Spleen (tissue), 13 donors: ENCODE measurements at places on chromosomes 7 and 10.

- DNase-seq, result no peak
These were observed 27.0 kb downstream of the RPP38 start for GRCh38 chr10:15124190-15124589.

GRCh38 chr10:124977648-124978375 lies 35.9 kb downstream of the ZRANB1 start:
- no peak for DNase-seq

DNA sequence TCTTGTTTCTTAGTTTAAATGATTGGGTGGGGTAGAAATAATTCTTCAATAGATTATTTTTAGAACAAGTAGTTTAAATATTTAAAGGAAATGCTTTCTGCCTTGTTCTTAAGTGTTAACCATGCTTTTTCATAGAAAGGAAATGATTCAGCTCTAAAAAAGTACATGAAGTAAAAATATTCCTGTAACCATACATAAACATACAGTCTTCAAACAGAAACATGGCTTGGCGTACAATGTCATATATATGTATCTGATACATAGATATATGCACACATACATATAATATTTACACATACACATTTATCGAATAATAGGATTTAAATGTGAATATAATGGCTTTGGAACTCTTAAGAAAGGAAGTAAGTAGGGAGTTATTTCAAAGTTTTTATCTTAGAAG lies 84.4 kb downstream of the RUNDC3B start:
- no peak for DNase-seq

DNA sequence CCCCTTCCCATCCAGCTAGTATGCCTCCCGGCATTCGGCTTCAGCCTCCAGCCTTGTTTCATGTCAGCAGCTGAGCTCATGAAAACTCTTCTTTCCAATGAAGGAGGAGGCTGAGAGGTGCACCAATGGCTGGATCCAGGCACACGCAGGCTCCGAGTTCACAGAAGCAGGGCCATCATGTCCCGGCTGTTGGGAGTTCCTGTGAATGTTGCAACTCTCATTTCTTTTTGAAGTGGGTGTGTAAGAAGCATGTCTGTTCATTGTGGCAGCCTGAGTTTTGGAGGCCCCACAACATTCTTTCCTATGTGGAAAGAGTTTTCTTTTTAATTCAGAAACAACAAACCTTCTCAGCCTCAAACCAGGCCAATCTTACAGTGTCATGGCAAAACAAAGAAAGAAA lies 89.7 kb downstream of the PTPRE start:
- no peak for DNase-seq

GRCh38 chr10:14699482-14699881 lies 75.2 kb downstream of the FAM107B start:
- DNase-seq, result no peak

GRCh38 chr10:48697821-48698764 lies 13.4 kb downstream of the WDFY4 start:
- no peak for DNase-seq

GRCh38 chr7:34187798-34188307 lies 282.5 kb downstream of the BMPER start:
- no peak for DNase-seq

DNA sequence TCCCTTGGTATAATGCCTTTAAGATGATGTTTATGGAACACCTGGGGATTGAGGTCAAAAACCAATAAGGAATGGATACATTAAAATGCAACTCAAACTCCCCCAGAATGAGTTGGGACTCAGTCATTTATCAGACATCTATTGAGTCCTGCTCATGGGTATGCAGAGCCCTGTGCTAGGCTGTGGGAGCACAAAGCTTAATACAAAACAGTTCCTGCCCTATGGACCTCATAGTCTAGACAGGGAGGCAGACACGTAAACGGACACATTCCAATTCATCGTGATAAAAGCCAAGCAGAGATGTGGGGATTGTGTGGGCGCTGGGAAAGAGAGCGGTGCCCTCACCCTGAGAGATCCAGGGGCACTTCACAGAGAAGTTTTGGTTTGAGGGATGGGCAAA lies 181.7 kb downstream of the PTEN start:
- no peak for DNase-seq

DNA sequence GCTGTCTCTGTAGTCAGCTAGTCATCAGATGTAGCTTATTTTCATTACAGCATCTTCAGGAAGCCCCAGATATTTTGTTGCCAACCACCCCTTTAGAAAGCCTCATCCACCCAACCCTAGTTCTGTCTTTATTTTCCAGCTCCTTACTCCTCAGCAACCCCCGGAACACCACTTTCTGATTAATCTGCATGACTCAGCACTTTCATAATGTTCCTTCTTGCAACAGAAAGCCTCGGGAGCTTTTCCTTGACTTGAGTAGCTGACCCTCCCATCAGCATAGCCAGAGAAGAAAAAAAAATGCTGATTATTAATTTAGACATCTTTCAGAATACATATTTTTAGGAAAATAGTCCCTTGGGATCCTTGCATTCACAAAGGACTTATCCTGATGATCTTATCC lies 244.0 kb upstream of the CXCL12 start:
- DNase-seq, result no peak

DNA sequence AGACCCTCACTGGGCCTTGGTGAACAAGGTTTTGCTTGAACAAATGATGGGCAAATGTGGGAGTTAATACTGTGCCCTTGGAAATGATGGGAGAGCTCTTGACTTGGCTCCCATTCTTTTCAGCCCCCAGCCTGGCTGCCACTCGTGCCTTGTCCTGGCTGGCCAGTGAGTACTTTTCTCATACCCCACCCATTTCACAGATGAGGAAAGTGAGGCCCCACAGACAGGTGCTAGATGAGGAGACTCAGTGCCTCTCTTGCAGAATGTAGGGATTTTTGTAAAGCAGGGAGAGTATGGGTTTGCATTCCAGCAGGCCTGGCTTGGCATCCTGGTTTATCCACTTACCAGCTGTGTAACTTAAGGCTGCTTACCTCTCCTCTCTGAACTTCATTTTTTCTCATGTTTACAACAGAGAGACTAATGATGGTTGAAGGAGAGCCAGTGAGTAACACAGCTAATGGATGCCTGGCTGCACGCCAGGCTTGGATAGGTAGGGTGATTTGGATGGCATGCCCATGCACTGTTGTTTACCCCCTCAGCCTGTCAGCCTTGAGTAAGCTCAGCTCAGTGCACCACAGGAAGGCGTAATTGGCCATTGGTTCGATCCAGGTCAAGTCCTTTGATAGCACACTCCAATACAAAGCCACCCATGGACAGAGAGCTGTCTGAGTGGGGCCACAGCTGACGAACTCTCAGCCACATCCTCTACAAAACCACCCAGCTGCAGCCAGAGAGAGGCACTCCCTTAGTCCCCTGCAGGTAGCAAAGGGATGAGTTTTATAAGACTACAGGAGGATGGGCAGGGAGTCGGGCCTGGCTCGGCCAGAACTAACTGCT lies 436.8 kb downstream of the RPS24 start:
- no peak for DNase-seq

DNA sequence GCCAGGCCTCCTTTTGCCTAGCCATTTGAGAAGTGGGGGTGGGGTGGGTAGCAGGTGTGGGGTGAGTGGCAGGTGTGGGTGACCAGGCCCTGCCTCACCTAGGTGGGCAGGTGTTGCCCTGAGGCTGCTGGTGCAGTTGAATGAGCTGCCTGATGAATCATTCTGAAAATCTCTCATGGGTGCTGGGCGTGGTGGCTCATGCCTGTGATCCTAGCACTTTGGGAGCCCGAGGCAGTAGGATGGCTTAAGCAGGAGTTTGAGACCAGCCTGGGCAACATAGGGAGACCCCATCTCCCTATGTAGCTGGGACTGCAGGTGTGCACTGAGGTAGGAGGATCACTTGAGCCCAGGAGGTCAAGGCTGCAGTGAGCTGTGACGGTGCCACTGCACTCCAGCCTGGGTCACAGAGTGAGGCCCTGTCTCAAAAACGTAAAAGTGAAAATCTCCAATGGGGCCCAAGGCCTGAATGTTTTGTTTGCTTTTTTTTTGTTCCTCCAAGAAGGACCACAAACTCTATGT lies 17.7 kb downstream of the TSPAN14 start:
- DNase-seq, result no peak

- no peak for DNase-seq
These were observed 383.2 kb downstream of the PTPRN2 start for GRCh38 chr7:158204453-158204852.

GRCh38 chr7:123271231-123271630 lies 71.5 kb upstream of the SLC13A1 start:
- no peak for DNase-seq

DNA sequence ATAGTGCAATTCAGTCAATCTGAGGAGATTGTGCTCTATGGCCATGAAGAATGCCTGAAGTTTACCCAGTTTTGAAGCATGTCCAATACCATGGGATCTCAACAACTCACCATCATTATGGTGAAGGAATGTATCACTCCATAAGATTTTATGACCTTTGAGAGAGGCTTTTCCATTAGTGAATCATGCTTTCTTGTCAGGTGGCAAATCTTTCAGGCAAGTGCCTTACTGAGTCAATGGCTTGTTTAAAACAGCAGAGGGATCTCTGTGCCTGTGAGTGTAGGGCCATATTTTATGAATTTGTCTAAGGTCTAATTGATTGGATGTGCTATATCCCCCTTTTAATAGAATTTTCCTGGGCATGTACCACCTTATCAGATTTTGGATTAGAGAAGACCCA lies 131.5 kb downstream of the CCDC7 start:
- DNase-seq, result no peak

DNA sequence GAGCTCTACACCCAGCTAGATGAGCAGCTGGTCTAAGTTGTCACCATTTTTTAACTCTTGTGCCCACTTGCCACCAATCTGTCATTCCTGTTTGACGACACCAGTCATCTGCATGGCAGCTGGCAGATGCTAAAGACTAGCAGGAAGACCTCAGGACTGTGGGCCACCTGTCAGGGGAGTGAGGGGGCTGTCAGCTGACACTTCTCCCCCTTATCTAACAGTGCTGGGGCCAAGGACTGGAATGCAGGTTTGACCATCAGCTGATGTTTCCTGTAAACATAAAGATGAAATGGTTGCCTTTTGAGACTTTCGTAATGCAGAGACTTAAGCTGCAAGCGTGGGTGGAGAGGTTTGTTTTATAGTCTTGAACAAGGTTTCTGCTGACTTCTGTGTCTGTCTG lies 93.5 kb downstream of the WNT2 start:
- no peak for DNase-seq

- DNase-seq, result no peak
These were observed 30.3 kb upstream of the CCSER2 start for GRCh38 chr10:84298057-84298456.

DNA sequence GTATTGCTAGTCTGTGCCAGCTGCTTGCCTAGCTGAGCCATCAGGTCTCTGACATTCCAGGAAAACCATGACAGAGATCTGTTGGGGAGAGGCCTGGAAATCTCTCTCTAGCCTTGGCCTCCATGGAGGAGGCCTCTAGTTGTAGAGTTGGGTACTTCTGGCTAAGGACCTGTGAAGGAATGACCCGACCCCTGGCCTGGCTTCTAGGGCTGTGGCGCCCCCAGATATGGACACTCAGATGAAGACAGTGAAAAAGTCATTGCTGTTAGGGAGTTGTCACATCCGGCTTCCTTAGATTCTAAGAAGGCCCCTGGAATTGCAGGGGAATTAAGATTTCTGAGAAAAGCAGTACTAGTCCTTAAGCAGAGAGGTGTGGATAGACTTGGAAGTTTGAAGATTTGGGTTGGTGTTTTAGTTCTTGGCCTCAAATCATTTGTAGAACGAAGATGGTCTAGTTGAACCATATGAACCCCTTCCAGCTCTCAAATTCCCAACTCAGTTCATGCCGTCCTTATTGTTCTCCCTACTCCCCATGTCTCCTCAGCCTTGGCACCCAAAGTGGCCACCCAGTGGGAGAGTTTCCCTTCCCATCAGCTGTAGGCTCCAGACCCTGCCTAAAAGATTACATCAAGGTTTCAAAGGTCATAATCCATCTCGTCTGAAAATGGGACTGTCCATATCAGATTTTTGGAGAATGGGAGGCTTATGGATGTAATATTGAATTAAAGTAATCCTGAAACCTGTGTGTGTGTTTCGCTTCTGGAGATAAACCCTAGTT lies 7.0 kb downstream of the HHEX start:
- no peak for DNase-seq
